HCEC 1CT (cell line): ENCODE measurements at places on chromosomes 6 and 20.

DNA sequence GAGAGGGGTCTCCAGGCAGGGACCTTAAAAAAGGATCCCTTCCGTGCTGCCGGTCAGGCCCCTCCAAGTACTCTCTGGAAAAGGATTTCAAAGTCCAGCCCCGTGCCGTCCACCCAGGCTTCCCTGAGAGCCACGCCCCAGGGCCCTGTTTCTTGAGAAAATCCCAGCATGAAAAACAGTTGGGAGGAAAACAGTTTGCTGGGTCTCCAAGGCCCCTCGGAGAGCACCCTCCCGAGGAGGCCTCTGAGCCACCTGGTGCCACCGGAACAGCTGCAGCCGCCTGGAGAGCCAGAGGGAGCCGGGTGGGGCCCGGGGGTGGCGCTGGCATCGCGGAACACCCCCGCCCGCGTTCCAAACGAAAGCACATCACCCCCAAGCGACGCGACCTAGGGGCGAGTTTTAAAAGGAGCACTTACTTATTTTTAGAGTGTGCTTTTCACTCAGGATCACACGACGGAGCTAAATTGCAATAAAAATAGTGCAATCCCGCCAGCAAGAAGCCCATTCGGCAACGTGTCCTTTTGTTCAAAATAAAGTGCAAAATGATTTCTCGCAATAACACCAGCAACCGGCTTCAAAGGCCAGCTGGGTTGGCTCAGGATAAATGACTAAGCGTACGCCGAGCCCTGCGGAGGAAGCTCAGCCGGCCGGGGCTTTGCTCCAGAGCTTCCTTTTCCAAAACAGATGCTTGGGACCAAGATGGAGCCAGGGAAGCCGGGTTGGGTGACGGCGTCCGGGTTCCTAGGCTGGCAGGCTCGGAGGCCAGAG, 64.2 kb downstream of the YTHDF1 start:
- DNase-seq: peak; percentile 64

DNA sequence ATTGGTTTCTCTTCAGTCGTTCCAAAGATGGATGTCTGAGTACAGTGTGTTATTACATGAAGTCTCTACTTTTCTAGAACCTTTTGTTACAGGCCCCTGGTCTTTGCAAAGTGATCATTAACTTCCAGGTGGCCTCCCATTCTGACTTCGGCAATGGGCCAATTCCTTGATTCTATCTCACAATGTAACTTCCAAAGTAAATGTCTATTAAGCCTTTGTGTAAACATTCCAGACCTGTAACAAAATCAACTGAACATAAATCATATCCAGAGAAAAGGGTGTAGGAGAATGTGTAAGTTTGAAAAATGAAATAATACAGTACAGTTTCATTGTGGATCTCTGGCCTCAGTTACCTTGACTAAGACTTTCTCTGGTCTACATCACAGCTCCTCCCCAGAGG, 187.8 kb upstream of the JAG1 start:
- no peak for DNase-seq

DNA sequence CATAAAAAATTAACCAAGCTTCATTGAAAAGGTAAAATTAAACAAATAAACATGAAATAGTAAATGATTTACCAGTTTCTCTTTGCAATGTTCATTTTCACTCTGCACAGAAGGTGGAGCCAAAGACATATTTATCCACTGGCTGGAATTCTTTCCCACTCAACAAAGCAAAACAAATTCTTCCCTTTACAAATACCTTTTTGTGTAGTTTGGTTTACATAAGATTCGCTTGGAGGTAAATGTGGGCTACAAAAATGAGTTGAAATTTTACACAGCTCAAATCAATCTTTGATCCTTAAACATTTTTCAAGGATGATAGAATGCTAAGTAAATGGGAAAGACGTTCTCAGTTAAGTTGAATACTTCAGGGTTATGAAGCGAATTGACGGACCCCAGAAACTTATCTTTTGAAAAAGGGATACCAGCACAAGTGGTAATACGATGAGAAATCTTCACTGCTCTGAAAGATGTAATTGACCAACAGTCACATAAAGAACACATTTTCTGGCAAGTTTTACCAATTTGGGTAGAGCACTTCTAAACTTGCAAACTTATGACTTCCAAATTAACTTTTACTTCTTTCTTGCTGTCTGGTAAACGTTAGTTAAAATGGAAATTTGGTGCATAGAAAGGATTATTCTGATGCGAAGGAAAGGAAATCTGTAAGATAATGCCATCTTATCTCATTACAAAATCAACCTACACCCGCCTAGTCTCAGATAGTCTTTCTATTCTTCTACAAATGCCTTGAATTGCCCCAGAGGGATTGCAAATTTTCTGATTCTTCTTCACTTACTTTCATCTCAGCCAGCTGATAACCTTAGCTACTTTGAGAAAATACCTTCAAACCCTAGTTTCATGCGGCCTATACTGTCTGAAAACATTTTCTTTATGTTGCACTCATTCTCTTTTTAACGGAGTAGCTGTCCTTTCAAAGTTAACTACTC, 4.7 kb upstream of the GJA1 start:
- peak; percentile 38 for DNase-seq

DNA sequence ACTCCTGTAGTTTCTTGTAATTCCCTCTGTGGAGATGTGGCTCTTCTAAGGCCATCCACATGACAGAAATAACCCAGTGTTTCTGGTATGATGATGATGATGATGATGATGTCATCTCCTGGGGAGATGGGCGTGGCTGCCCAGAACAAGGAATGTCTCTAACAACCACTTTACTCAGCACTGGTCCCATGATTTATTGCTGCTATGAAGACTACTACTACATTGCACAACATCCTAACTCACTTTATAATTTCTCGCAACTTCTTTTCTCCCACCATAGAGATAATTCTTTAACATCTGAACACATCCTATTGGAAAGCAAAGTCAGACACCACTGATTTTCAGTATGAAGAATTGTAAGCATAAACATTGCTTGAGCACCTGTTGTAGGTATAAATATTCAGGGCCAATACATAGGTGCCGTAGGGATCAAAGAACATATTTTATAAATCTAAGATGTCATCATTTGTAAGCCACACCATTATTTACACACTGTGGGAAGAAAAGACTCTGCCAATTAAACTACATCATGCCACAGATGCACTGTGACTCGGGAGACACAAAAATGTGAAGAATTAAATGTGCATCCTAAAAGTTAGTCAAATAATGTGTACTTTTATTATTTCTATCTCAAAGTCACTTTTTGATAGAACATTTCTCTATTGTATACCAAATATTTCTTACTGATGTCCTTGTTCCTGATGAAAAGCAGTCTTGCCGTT, 6.4 kb downstream of the TPMT start:
- peak; percentile 91 for DNase-seq

DNA sequence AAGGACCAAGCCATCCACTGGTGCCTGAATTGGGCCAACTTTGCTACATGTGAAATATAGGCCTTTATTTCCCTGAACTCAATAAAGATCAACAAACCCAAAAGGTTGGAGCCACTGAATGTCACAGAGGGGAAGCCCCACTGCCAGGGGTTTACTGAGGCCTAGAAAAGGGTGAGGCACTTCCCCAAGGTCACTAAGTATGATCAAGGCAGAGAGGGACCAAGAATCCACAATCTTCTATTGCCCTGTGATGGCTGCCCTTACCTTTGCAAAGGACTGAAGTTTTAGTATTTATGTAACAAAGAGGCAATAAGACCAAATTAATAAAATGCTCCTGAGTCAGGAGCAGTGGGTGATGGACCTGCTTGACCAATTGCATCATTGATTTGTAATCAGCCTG, 18.0 kb downstream of the TREM1 start:
- DNase-seq: no peak

DNA sequence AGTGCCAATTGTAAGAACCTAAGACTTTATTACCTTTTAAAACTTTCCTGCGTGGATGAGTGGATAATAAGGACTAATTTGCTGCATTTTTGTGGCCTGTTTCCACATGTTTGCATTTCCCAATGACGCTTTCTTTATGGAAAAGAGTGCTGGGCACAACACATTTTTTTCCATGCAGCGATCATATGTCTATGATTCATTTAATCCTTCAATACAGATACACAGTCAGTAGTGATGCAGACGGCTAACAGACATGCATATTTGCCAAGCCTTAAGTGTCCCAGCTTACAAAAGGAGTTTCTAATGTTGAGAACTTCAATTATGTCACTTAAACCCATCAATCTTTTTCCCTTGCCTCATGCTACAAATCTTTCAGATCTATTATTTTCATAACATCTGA, 239.8 kb upstream of the PREP start:
- peak; percentile 79 for DNase-seq

DNA sequence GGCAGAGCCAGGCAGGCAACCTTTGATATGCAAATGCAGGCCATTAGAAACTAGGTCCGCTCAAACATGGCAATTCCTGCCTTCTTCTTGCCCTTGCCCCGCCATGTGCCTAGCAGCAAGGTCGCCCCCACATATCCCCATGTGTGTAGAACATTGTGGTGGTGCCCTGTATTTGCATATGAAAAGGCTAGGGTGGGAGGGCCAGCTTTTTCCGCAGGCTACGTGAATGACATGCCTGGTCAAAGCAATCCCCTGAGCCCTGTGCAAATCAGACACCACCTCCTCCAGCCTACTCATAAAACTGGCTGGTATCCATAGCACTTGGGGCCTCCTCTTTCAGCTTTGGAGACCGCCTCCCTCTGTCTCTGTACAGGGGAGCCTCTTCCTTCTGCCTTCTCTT, 31.6 kb downstream of the GSTA2 start:
- no peak for DNase-seq

- peak; percentile 90 for DNase-seq
Measured at GRCh38 chr20:50192364-50193198, 2.0 kb downstream of the CEBPB start.

DNA sequence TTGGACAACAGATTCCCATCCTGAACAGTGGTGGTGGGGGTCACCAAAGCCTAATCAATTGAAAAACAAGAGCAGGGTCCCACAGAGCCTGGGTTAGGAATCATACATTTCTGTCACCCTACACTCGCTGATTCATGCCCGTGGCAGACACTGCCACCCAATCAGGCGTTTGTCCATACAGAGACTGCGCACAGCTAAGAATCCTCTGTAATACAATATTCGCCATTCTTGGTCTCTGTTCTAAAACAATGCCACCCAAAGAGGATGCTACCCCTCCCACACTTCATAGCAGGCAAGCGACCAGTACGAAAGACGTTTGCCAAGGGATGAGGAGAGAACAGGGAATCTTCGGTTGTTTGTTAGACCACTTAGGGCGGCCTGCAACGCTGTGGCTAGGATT, 28.1 kb upstream of the SLC22A23 start:
- no peak for DNase-seq

DNA sequence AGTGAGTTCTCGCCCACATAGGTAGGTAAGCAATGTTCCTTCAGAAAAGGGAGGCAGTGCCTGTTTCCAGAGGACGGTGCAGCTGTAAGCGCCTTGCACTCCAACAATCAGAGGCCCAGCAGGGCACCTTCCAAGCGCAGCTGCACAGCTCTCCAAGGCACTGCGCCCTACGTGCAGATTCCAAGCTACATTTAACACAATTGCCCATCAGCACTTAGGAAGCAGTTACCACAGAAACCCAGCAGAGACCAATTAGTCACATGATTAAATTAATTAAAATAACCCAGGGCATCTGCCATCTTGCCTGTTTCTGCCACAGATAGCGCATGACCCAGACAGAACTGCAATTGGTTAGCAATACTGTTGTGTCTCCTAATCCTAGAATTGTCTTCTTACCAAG, 65.5 kb downstream of the SOBP start:
- no peak for DNase-seq

GRCh38 chr20:59365611-59366285, 65.3 kb downstream of the EDN3 start:
- no peak for DNase-seq

GRCh38 chr6:17705428-17705777, 1.3 kb downstream of the NUP153 start:
- peak; percentile 75 for DNase-seq

GRCh38 chr20:45649312-45649863, 18.3 kb upstream of the WFDC9 start:
- no peak for DNase-seq

DNA sequence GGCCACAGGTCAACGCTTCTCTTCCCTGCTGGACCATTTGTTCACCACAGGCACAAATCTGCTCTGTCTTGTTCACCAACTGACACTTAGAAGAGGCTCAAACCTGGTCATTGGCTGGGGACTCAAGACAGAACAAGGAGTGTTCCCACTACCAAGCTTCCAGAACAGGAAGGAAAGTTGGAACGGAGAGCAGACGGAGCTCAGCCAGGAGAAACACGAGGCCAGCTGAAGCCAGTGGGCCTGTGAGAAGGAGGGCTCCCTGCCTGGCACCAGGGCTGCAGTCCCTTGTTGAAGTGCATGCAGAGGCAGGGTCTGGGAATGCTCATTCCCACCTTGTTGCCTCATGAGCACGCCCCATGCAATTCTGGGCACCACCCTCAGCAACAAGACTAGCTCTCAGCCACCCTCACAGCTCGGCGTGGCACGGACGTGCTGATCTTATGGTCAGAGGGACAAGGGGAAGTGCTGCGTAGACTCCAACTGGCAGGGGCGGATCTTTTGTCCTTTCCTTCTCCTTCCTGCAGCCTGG, 236.6 kb upstream of the QKI start:
- no peak for DNase-seq

DNA sequence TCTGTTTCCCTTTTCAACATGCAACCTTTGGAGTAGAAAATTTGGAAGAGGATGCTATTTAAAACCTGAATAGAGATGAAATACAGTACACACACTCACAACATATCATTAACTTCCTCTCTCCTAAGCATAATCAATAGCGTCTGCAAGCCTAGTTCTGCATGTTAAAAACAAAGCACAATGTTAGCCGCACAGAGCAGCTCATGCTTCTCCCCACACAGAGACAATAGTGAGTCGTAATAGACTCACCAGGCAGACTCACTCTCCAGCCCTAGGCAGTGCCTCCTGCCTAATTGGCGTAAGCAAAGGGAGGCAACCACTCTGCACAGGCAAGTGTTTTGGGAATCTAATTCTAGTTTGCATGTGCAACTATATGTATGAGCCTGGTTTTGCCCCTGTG, 45.8 kb upstream of the ARID1B start:
- DNase-seq: peak; percentile 52

DNA sequence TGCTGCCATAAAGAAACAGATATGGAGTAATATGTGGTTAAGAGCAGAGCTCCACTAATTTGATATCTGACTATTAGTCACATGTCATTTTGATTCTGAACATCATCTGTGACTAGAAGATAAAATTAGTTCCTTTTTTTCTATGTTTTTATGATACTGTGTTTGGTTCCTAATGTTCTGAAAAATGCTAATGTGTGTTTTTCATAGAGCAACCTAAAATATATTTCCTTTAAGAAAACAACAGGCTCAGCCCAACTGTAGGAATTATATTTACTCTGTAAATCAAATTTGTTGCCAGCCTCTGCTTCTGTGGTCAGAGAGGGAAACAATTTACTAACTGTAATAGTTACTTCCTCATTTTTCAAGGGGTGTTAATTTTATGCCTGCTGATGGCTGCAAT, 33.3 kb upstream of the TXLNB start:
- no peak for DNase-seq

- no peak for DNase-seq
Measured at GRCh38 chr6:167782698-167783517, 43.8 kb upstream of the AFDN start.

- no peak for DNase-seq
Measured at GRCh38 chr6:28868873-28869272, 54.9 kb downstream of the TRIM27 start.

GRCh38 chr20:10946124-10946880, 272.5 kb upstream of the JAG1 start:
- DNase-seq: no peak
